Activated CD4-positive, alpha-beta T cell treated with anti-CD3 and anti-CD28 coated beads for 24 hours (primary cell): ENCODE measurements at places on chromosomes 12 and 14.

- no peak for DNase-seq
These were observed 908 bp downstream of the ENTPD5 start for GRCh38 chr14:74018174-74018585.

GRCh38 chr14:73794146-73794545, 57.5 kb upstream of the PTGR2 start:
- no peak for DNase-seq

GRCh38 chr12:132727091-132727794, 16.6 kb downstream of the PGAM5 start:
- no peak for DNase-seq

- DNase-seq: no peak
These were observed 80.3 kb downstream of the PAPOLA start for GRCh38 chr14:96582411-96582961.

DNA sequence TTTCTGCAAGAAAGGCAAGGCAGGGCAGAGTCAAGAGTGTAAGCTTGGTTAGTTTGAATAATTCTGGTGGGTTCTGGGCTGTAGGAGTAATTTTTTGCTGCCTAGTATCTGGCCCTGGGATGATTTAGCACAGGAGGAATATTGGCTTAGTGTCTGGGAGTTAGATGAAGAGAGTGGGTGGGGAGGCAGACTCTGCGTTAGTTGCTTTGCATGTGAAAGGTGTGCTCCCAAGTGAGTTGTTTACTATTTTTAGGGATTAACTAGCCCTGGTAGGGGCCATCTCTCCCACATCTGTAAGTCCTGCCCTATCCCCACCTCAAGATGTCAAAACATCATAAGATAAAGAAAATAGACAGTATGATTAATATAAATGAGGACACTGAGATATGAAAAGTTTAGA, 249.7 kb downstream of the LRIG3 start:
- DNase-seq: no peak

GRCh38 chr14:73125169-73125588, 11.1 kb upstream of the PSEN1 start:
- DNase-seq: no peak

DNA sequence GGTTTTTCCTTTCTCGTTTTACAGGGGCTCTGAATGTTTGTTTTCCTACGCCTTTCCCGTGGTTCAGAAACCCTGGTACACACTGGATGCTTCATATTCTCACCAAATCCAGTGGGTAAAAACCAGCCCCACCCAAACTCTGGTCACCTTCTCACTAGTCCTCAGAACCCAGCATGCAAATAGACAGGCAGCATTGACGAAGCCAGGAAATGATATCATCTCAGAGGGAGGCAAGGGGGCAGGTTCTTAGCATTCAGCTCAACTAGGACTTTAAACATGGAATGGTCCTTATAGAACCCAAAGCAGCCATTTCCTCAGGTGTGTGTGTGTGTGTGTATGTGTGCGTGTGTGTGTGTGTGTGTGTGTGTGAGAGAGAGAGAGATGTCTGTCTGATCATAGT, 142.0 kb downstream of the KCNK10 start:
- DNase-seq: no peak

- no peak for DNase-seq
These were observed 46.7 kb downstream of the SMUG1 start for GRCh38 chr12:54142114-54142475.

DNA sequence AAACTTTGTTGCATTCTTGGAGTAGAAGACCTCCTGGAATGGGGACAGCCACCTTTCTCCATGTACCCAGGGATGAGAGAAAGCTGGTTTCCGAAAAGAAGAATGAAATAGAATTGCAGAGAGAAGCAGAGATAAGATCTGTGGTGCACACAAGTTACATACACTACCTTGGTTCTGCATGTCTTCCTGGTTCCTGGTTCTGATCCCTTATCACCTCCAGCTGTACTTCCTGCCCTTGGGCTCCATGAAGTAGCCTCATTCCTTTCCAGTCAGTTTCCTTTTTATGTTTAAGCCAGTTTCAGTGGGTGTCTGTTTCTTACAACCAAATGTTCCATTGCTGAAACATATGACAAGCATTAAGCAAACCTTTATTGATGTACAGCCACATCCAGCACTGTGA, 69.3 kb downstream of the FBXW8 start:
- no peak for DNase-seq

- DNase-seq: no peak
These were observed 403.8 kb upstream of the MGAT4C start for GRCh38 chr12:86659985-86660384.

DNA sequence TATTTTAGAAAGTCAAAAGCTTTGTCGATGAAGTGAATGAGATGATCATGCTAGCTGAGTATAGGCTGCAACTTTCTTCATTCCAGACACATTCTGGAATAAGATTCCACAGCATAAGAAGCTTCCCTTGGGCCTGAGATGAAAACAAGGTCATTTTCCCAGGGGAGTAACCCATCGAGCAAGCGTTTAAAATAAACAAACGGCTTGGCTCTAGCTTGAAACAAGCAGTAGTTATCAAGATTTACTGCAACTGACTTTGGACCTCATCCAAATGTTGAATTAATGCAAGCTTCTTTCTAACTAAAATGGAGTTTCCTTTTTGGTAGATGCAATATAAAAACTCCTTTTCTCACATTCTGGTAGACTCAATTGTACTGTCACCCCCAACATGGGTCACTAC, 23.0 kb downstream of the KCNJ8 start:
- no peak for DNase-seq

GRCh38 chr14:90605430-90605829, 208.6 kb downstream of the CALM1 start:
- no peak for DNase-seq

- DNase-seq: no peak
These were observed 923.3 kb downstream of the AACS start for GRCh38 chr12:125988545-125988944.

DNA sequence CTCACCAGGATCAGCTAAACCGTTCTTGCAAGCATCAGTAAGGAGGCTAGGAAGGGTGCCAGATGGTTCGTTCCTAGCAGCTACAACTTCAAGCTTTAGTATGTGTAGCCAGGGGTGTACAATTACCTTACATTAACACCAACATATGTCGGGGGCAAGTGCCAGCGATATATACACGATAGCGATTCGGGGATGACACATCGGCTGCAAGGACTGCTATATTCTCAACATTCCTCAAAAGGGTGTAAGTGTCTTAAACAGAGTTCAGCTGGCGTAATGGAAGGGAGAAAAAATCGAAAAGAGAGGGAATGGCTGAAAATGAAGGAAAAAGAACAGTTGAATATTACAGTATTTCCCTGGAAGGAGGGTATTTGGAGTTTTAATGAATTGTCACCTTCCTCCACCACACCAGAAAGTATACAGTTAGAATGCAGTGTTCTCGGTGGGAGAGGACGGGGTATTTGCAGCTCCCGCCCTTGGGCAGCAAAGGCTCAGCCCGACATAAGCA, 545 bp downstream of the LIMA1 start:
- DNase-seq: no peak

DNA sequence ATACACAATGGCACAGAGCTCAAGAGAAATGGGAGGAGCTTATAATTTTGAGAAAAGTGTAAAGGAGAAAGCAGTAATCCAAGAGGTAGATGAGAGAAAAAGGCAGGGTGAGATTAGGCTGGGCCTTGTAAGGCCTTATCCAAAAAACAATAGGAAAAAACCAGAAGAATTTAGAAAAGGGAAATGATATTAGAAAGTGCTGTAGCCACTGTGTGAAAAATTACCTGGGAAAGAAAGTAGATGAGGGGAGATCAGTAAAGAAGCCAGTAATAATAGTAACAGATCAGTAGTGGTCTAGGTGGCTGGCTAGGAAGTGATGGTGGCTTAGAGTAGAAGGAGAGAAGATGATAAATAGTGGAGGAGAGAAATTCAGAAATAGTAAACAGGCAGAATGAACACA, 66.3 kb upstream of the CFL2 start:
- DNase-seq: no peak

GRCh38 chr12:4286228-4286627, 12.7 kb downstream of the CCND2 start:
- no peak for DNase-seq

DNA sequence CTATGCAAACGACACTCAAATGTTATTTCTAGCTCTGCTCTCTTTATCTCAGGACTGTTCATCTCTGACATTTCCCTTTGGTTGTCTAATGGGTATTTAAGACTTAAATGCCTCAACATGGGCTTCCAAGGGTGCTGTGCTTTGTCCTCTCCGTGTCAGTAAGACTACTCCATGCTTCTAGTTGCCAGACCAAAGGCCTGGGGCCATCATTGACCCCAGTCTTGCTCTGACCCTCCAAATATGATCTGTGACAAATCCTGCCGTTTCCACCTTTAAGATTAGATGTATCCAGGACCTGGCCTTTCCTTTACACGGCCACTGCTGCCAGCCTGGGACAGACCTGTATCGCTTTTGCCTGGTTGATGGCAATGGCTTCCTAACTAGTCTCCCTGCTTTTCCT, 126.3 kb upstream of the DYRK2 start:
- DNase-seq: no peak

DNA sequence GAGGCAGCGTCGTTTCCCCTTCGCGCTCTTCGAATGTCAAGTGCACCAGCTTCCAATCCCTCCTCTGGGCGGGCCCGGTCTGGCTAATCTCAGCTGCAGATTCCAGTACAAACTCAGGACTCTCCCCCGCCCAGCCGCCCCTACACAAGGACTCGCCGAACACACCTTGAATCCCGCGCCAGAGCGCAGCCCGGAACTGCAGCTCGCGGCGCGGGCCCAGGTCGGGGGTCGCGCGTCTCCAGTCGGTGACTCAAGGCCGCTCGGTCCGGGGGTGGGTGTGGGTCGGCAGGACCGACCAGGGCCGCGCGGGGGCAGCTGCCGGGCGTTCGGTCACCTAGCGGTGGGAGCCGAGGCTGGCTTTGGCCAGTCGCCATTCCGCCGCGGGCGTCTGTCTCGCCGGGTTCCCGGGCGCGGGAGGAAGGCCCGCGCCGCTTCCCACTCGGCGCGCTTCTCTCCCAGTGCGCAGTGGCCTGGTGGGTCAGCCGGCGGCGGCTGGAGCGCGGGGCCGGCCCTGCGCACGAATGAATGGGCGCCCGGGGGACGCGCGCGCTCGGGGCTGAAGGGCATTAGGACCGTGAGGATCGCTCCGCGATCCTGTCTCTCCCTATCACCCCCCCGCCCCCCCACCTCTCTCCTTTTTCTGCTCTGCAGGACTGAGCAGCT, at the start of gene GALNT16:
TSS of gene GALNT16 (plus strand) at position 632 of the 663 bp plus-strand sequence. CDS start 133 bp downstream, outside the sequence.
- no peak for DNase-seq

GRCh38 chr12:91935296-91935695, 210.3 kb downstream of the BTG1 start:
- DNase-seq: no peak

DNA sequence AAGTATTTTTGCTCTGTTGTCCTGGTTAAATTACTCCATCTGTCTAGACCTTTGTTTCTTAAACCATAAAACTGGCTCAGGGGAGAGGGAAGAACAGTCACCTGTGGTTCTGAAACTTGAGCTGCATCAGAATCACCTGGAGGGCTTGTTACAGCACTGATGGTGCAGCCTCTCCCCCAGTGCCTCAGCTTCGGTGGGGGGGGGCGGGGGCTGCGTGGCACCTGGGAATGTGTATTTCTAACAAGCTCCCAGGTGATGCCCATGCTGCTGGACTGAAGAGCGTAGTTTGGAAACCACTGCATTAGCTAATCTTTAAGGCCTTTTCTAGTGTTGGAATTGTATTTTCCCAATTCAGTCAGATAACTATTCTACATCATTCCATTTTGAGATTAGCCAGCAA, 42.7 kb downstream of the GPHB5 start:
- DNase-seq: no peak

DNA sequence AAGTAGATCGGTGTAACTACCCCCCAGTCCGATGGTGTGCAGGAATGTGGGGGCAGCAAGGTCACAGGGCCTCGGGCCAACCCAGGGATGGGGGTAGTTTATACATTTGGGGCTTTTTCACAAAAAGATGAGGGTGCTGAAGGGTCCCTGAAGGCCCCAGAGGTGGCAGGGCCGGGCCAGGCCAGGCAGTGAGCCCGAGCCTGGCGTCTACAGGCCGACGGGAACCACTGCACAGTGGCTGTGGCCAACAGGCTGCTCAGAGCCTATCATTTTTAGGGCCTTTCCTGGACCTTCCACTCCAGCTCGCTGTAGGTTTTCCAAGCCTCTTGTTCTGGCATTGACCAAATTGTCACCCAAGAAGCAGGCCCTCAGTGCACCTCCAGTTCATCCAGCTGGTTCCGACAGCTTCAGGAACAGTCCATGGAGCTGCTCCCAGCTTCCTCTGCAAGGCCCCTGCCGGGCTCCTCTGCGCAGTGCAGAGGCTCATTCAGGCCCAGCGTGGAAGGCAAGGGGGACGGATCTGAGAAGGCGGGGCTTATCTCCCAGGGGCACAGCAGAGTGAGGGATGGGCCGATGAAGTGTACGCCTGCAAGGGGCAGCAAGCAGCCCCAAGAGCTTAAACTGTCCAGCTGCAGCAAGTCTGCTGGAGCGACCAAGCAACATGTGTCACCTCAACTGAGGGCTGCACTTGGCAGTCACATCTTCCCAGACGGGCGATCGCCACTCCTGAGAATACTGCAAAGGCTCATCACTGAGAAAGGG, 13.9 kb downstream of the CDCA4 start:
- DNase-seq: no peak

DNA sequence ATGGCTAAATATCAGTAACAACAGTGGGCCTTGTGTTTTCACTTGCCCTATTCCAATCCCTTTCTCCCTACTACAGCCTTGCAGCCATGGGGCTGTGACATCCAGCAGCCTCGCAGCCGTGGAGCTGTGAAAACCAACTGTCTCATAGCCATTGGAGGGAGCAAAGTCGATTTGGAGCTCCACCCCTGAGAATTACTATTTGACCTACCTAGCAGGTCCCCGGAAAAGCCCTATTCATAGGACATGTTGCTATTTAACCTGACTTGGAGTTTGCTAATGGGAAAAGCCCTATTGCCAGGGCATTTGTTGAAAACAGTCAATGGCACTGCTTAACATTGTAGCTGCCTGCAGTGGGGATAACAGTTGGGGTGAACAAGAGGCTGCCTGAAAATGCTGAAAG, 33.3 kb downstream of the ERG28 start:
- DNase-seq: no peak

GRCh38 chr12:12247584-12247983, 19.3 kb downstream of the LRP6 start:
- no peak for DNase-seq

DNA sequence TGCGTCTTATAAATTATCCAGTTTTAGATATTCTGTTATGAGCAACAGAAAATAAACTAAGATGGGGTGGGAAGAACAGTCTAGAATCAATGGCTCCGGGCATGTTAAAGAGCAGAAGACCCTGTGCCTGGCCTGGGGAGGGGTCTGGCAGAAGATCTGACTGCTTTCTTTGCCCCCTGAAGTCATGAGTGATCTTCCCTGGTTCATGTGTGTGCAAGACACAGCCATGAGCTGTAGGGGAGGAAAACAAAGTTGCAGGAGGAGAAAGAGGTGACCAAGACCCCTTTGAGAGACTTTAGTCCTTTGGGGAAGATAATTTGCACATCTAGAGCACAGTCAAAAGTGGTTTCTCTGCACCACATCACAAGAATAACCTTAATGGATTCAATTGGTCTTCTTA, 4.8 kb downstream of the LACRT start:
- DNase-seq: no peak
